EH (cell line): ENCODE measurements at places on chromosomes 16 and 17.

DNA sequence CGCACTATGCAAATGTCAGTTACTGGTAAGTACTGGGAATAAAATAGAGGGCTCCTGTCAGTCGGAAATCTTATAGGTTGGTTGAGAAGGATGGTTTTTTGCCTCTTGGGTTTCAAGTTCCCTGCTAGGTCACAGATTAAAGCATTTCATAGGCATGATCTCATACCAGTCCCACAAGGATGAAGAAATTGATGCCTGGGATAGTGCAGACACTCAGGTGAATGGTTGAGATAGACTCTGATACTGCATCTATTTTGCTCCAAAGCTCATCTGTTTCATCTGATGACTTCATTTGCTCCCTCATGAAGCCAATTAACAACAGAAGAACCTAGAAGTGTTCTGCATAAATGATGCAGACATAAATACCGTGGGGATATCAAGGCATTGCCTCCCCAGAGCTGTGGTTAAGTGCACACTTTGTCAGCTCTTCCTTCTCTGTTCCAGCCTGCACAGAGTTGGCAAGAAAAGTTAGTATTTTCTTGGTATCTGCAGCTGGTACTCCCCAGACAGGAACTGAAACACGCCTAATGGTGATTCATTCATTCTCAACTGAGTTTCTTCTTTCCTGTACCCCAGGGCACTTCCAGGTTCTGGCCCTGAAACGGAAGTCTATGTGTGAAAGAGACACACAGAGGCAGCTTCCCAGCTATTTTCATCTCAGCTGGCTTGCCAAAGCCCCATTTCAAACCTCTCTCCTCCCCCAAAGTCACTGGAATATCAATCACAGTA, 418.3 kb upstream of the SALL1 start:
- peak; percentile 41 for DNase-seq

GRCh38 chr16:23384878-23385277, 68.1 kb downstream of the COG7 start:
- DNase-seq: no peak

DNA sequence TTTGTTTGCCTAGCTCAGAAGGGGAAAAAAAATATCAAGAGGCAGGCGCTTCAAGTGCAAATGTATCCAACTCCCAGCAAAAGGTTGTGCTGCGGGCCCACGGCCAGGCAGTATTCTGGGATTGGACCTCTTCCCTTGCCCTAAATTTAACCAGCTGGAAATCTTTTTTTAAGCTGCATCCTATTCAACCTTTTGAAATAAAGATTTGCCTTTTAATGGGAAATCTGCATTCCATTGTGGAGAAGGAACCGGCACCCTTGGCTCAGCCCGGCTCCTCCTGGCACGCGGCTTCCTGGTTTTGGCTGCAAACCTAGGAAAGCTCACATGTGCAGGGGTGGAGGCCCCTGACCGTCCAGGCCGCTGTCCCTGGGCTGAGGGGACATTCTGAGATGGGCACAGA, 38.8 kb upstream of the ENPP7 start:
- no peak for DNase-seq

DNA sequence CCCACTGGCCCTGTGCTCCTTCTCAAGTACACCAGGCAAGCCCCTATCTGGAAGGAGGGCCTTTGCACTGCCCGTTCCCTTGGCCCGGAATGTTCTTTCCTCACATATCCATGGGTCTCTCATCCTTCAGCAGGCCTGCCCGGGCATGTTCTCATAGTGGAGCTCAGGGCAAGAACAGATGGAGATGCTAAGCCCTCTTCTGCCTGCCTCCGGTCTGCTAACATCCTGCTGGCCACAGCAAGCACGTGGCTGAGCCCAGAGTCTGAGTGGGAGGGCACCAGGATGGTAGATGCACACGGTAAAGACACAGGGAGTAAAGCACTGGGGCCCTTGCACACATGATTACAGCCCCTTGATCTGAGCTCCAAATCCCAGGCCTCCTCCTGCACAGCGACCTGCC, 19.8 kb upstream of the ANKRD40CL start:
- no peak for DNase-seq

DNA sequence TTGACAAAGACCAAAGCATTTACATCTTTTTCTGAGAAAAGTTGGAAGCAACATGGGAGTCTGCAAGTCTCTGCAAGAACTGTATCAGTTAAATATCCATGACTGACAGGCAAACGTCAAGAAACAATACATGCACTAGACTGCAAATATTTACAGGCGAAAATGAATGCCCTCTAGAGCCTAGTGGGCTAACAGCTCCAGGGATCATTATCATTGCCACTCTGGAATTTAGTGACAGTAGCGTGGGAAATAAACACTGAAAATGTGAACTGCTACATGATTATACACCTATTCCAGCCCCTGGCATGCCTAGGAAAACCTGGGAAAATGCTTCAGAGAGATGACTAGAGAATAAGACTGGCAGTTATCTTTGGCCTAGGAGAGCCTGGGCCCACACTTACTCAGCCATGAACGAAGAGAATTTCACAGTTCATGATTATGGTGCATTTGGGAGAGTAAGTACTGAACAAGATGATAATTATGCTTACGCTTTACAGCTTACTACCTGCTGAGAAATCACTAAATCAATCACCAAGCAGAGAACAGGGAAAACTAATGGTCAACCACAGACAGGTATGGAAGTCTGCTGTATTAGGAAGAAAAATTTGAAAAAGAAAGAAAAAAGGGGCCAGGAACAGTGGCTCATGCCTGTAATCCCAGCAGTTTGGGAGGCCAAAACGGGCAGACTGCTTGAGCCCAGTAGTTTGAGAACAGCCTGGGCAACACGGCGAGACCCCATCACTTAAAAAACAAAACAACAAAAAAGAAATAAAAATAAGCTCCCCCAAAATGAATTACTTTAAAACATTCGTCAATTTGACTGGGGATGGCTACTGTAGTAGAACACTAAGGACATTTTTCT, 66.6 kb upstream of the CLEC18B start:
- DNase-seq: no peak

DNA sequence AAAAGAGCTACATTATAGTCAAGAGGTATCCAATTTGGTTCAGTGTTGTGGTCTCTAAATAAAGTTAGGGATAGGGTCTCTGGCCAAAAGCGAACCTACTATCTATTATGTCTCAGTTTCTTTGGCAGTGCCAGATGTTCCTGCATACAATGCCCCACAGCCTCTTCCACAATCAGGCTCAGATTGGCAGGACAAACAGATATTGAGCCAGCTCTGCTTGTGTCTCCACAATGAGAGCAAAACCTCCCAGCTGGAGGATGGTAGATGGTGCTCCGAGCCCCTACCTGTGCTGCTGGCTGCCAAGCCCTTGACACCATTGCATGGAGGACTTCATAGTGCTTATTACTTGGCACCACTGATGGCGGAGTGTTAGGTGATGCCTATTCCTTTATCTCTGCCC, 19.7 kb downstream of the PHAF1 start:
- no peak for DNase-seq

GRCh38 chr17:70750983-70751382, 581.7 kb downstream of the KCNJ2 start:
- DNase-seq: no peak

GRCh38 chr16:85029408-85029784, 1.8 kb downstream of the KIAA0513 start:
- peak; percentile 85 for DNase-seq

- DNase-seq: peak; percentile 45
These were observed 829 bp downstream of the PITPNM3 start for GRCh38 chr17:6555331-6556120.

- DNase-seq: peak; percentile 62
These were observed 9.3 kb upstream of the FAAP100 start for GRCh38 chr17:81561494-81561885.

DNA sequence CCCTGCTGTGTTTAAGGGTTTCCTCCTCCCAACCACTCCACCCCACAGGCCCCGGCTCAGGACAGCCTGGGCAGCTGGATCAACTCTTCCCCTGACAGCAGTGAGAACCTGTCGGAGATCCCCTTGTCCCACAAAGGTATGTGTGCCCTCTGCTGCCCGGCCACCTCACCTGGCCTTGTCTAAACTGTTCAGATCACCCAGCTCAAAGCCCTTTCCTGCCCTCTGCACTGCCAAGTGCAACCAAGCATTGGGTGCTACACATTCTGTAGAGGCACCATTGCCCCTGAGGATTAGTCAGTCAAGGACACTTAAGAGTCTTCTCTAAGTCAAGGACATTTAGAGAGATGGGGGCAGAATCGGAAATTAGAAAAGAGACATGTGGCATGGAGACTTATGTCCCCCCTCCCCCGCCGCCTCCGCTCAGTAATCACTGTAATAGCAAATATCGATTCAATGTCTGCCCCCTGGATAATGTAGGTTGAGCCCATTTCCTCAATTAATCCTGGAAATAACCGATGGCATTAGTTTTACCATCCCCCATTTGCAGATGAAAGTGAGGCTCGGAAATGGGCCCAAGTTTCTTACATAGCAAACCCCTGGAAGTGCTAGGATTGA, 8.1 kb downstream of the BTBD17 start:
- DNase-seq: no peak

GRCh38 chr16:67425061-67425460, 5.9 kb upstream of the HSD11B2 start:
- peak; percentile 54 for DNase-seq

- DNase-seq: no peak
These were observed 20.9 kb upstream of the ABCC1 start for GRCh38 chr16:15928261-15929104.

DNA sequence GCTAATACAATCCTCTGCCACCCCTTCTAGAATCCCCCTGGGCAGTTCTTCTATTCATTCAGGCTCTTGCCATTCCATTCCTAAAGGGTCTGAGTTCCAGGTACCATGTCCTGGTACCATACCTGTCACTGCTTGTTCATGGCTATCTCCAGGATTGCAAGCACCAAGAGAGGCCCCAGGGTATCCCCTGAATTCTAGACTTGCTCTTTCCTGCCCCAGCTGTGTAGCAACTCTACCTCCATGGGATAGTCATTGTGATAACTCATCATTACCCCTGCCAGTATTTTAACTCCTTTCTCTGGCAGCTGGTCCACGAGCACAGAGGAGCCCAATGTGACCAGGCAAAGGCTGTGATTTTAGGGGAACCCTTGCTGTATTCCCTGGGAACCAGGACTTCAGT, 143.7 kb upstream of the CDH5 start:
- no peak for DNase-seq

- no peak for DNase-seq
These were observed 38.8 kb upstream of the ANKFN1 start for GRCh38 chr17:56114469-56114868.

GRCh38 chr16:27025581-27025980, 41.1 kb upstream of the C16orf82 start:
- no peak for DNase-seq

- peak; percentile 44 for DNase-seq
These were observed 152.1 kb downstream of the PMP22 start for GRCh38 chr17:15112846-15113617.

DNA sequence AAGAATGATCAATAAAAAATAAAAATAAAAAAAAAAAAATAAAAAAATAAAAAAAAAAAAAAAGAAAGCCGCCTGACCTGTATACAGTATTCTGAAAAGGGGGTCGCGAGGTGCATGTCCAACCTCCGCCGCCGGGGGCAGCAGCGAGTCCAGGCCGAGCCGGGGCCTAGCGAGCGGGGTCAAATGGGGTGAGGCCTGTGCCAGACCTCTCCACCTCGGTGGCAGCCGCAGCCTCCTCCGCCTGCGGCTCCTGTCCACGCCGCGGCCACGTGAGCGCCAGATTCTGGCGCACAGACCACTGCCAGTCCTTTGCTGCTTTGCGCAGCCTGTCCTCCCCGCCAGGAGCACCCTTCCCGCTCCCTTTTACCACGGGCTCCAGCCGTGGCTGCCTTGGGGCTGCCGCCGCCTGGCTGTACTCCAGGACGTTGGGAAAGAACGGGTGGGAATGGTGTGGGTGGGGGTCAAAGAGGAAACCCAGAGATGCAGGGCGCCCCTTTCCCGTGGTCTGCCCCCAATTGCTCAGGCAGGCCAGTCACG, 2.4 kb upstream of the BCKDK start:
- DNase-seq: peak; percentile 73

- peak; percentile 50 for DNase-seq
These were observed 34.9 kb downstream of the GNAO1 start for GRCh38 chr16:56226187-56226586.

DNA sequence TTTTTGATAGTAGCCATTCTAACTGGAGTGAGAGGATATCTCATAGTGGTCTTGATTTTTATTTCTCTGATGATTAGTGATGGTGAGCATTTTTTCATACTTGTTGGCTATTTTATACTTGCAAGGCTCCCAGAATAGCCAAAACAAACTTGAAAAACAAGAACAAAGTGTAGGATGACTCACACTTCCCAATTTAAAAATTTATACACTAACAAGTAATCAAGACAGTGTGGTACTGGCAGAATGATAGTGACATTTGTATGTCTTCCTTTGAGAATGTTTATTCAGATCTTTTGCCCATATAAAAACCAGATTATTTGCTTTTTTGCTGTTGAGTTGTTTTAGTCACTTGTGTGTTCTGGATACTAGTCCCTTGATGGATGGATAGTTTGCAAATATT, 17.8 kb downstream of the SPECC1 start:
- DNase-seq: no peak
